Activated T-cell treated with anti-CD3 and anti-CD28 coated beads for 4 hours (primary cell): ENCODE measurements at places on chromosomes 7 and 10.

- no peak for DNase-seq
These were observed 24.1 kb upstream of the EPC1 start for GRCh38 chr10:32371101-32371500.

- no peak for DNase-seq
These were observed 69.4 kb downstream of the CCSER2 start for GRCh38 chr10:84397735-84398144.

DNA sequence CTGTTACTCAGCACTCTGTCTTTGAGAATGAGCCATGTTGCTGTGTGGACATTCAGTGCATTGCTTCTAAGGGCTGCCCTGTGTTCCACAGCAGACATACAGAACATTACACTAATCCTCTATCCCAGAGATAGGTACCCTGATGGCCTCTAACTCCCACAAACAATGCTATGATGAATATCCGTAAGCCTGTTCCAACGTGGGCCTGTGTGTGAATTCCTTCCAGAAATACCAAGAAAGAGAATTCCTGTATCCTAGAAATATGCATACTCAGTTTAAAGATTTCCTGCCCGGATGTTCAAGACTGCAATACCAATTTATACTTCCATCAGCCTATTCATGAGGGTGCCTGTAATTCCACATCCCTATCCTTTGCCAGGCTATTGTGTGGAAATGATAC is 21.3 kb upstream of the ST8SIA6 start:
- DNase-seq: no peak

DNA sequence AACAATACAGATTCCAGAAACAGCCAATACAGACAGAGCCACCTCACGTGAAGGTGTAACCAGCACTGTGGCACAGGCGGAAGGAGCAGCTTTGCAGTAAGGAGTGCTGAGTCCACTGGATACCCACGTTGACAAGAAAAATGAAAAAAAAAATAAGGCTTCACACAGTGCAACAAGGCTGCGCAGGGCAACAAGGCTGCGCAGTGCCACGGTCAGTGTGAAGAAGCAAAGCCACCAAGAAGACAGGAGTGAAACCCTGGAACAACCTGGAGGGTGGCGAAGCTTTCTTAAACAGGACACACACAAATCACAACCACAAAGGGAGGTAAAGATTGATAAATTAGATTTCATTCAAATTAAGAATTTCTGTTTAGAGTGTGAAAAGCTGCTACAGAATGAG is 204.0 kb downstream of the MAD1L1 start:
- no peak for DNase-seq

DNA sequence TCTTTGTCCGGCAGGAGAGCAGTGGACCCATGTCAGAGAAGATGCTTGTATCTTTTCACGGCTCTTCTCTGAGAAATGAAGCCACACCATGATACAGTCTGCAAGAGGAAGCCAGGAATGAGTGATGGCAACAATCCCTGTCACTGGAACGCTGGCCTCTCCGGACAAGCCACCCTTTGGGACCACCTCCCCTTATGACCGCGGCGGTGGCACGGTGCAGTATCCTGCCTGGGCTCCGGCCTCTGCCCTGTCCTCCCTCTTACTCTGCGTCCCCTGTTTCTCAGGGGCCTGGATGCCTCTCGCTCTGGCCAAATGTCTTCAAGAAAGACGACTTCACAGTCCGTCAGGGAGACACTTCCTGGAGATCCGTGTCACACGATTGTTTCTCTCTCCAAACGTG is 370.5 kb downstream of the ZNF716 start:
- no peak for DNase-seq

DNA sequence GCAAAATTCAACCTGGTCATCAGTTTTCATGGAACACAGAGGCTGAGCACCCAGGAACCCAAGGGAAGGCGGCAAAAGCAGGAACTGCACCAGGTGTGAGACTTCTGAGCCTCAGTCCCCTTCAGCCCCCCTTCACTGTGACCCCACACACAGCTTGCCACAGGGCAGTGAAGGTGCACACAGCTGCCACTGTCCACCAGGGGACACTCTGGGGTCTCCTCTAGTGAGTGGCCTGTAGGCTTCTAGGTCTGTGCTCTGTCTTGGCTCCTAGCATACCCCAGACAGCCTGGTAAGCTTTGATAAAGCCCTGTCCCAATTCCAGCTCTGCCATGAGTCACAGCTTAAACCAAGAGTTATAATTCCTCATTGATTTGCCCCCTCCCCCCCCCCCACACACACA is 12.1 kb downstream of the KCNH2 start:
- no peak for DNase-seq

- no peak for DNase-seq
These were observed 93.7 kb downstream of the SVOPL start for GRCh38 chr7:138607216-138608126.

DNA sequence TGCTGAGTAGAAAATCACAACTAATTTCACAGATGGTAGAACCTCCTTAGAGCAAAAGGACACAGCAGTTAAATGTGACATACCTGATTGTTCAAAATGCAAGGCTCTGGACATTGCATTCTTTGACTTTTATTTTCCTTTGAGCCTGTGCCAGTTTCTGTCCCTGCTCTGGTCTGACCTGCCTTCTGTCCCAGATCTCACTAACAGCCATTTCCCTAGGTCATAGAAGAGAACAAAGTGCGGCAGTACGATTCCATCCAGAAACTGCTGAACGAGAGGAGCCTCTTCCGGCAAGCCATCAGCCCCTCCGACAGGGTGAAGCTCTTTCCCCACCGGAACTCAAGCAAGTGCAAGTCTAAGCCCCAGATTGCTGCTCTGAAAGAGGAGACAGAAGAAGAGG is 186.9 kb downstream of the CFTR start:
- DNase-seq: no peak

- no peak for DNase-seq
These were observed 191.3 kb upstream of the RHOBTB1 start for GRCh38 chr10:61135276-61135721.

GRCh38 chr7:91784469-91784868 is 96.0 kb downstream of the MTERF1 start:
- no peak for DNase-seq

- DNase-seq: no peak
These were observed 286.7 kb downstream of the DPP6 start for GRCh38 chr7:154338701-154339506.

GRCh38 chr7:1729773-1730172 is 59.7 kb downstream of the ELFN1 start:
- DNase-seq: no peak

- no peak for DNase-seq
These were observed at the start of gene LRRTM3 for GRCh38 chr10:66925896-66926715. Gene LRRTM3, plus strand, starts transcription at chr10:66926036.

GRCh38 chr10:61335359-61335758 is 117.8 kb downstream of the TMEM26 start:
- no peak for DNase-seq

GRCh38 chr7:71480791-71481190 is 348.8 kb downstream of the GALNT17 start:
- no peak for DNase-seq

DNA sequence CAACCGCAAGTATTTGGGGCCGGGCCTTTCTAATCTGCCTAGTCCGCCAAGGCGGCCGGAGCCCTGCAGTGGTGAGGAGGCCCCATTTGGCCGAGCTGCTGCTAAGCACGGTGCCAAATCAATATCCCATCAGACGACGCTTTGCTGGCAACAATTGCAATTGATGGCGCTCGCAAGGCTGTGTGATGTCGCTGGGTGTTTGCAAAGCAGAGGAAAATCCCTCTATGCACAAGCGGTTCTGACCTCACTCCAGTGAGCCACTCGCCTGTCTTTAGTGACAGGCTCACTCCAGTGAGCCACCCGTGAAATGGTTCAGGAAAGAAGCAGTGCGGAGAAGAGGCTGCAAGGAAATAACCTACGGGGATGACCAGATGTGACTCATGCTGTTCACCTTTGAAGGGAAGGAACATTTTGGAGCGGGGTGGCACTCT is 18.3 kb upstream of the PDE1C start:
- DNase-seq: no peak

GRCh38 chr10:18213271-18213670 is 73.0 kb downstream of the CACNB2 start:
- no peak for DNase-seq

DNA sequence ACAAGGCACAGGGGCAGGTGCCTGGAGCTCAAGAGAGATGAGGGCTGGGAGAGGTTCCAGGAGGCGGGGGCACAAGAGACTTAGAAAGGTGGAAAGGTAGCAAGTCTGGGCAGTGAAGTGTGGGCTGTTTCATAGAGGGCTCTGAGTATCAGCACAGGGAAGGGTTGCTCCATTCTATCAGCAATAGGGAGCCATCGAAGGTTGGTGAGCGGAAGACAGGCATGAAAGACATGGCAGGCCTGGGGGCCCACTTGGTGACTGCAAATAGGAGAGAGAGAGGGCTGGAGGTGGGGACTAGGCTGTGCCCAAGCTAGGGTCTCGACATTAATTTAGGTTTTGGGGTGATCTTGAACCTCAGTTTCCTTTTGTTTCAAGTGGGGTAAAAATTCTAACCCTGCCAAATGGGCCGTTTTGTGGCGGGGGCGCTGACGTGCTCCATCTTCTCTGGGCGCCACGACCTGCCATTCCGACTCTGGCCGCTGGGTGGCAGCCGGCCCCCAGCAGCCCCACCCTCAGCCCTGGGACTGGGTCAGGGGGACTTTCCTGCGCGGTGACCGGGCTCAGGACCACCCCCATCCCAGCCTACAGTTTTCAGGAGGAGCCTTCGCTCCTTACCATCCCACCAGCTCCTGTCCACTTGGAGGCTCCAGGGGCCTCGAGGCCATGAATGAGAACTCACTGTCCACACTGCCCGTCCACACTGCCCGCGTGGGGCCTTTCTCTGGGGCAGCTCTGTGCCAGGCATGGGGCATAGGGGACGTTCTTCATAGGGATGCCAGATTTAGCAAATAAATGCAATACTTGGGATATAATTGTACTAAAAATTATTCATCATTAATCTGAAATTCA is 37.2 kb upstream of the PCBD1 start:
- peak; percentile 28 for DNase-seq

DNA sequence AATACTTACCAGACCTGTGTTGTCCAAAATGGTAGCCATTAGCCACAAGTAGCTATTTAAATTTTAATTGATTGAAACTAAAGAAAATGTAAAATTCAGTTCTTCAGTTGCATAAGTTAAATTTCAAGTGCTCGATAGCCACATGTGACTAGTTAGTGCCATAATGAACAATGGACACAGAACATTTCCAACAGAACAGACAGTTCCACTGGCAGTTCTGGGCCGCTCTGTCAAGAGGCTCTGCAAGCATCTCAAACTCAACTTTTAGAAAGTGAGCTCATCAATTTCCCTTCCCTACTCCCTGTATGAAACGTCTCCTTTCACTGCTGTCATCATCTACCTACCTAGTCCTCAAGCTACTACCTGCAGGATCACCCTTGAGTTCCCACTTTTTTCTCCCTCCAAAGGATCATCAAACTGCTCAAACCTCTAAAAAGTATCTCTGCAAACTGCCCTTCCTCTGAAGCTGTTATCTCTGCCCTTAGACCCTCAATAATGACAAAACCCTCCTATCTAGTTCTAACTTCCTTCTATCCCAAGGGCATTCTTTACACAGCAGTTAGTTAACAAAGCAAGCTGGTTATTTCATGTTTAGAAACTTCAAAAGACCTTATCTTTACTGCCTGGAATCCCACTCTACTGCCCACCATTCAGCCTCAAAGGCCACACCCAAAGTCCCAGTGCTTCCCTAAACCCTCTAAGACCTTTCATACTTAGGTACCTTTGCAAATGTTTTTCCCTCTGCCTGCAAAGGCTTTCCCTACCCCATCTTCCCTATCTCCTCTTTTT is 20.6 kb downstream of the SHTN1 start:
- no peak for DNase-seq

DNA sequence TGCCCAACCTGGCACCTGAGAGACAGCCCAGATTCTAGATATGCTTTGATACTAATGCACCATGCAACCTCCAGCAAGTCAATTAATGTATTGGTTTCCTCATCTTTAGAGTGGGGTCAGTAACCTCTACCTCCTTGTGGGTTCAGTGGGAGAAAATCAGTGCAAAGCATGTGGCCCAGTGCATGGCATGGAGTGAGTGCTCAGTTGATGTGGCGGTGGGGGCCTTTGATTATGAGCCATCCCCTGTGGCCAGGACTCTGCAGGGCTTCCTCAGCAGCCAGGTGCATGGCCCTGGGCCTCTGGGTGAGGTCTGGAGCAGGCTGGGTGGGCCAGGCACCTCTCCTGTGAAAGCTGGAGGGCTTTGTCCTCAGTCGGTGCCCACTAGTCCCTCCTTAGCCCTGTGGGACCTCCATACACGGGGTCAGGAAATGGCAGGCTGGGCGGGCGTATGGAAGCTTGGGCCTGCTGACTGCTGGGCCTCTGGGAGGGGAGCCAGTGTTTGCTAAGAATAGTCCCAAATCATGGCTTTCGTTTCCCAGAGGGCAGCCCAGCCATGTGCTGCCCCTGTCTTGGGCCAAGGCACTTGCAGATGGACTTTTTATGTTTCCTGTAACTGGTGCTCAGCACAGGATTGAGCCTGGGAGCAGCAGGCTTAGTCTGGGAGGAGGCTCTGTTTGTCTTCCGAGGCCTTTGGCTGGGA is 3.4 kb downstream of the PALD1 start:
- DNase-seq: no peak

DNA sequence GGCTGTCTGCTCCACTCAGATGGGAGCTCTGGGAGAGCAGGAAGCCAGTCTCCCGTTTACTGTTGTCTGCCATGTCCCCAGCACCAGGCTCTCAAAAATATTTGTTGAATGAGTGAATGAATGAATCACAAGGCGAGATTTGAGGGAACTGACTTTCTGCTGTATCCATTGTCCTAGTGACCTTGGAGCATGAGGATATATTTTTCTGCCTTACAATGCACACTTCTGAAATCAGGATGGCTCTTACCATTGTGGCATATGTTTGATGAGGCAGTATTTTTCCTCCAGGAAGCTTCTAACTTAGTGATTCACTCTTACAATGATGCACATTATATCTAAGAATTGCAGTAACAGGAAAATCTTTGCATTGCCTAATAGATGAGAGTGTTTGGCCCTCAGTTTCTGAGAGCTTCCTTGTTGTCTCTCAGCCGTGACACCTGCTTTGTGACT is 136.4 kb downstream of the RPS24 start:
- DNase-seq: no peak
